ENCODE measurements at places on chromosomes 1 and 21. TPM values are rescaled to one million over a fixed set of nuclear protein-coding genes. Genes with fewer than 3 reads are reported as not detected.

DNA sequence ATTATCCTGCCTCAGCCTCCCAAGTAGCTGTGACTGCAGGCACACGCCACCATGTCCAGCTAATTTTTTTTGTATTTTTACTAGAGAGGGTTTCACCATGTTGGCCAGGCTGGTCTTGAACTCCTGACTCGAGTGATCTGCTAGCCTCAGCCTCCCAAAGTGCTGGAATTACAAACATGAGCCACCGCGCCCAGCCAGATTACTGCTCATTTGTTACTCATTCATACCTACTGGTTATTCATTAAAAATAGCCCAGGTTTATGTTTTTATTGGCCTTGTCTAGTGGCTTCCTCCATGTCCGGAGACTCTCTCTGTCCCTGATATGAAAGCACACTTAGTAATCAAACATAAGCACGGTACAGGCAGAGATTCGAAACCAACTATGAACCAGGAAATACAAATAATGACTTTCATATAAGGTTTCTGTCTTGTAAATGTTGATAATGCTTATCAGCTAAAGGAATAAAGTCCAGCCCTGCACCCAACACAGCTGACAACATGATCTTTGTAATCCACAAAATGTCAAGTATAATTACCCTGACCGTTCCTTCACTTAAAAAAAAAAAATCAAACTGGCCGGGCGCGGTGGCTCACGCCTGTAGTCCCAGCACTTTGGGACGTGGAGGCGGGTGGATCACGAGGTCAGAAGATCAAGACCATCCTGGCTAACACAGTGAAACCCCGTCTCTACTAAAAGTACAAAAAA, 50.4 kb upstream of the CXADR start:
- no peak for DNase-seq
- H3K4me3 ChIP-seq: no peak overlapping the region
- no peak overlapping the region for H3K27ac ChIP-seq
- H3K36me3 ChIP-seq: no peaks in the 10 kb centered on the region

GRCh38 chr21:45818904-45819285, 162.7 kb upstream of the COL6A1 start:
- peaks cover 21% of the 10 kb centered on the region for H3K27me3 ChIP-seq
- no peaks in the 10 kb centered on the region for H3K36me3 ChIP-seq
- no peak overlapping the region for H3K27ac ChIP-seq
- H3K4me3 ChIP-seq: no peak overlapping the region
- DNase-seq: no peak

GRCh38 chr1:78143152-78143551, 97.4 kb downstream of the GIPC2 start:
- H3K36me3 ChIP-seq: peaks cover 1% of the 10 kb centered on the region
- no peaks in the 10 kb centered on the region for H3K4me1 ChIP-seq
- no peak overlapping the region for H3K4me3 ChIP-seq
- DNase-seq: no peak
- H3K27ac ChIP-seq: no peak overlapping the region

DNA sequence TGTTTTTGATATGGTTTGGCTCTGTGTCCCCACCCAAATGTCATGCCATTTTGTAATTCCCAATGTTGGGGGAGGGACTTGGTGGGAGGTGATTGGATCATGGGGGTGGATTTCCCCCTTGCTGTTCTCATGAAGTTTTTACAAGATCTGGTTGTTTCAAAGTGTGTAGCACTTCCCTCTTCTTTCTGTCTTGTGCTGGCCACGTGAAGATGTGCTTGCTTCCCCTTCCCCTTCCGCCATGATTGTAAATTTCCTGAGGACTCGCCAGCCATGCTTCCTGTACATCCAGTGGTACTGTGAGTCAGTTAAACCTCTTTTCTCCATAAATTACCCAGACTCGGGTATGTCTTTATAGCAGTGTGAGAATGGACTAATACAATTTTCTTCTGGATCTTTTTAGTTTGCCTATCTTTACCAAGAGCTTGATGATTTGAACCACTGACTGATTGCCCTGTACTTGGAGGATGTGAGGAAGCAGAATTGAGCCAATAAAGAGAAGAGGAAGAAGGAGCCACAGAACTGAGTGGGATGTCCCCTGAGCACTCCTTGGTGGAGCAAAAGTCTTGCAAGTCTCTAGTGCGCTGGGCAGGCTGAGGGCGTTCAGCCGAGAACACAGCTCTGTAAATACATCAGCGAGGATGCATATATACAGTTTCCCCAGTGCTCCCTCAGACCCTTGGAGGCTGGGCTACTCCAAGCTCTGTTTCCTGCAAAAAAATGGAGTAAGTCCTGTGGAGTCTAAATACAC, 102.6 kb downstream of the CYYR1 start:
- H3K4me1 ChIP-seq: peaks cover 5% of the 10 kb centered on the region
- H3K27ac ChIP-seq: no peak overlapping the region
- H3K36me3 ChIP-seq: peaks cover 26% of the 10 kb centered on the region
- no peaks in the 10 kb centered on the region for H3K27me3 ChIP-seq

DNA sequence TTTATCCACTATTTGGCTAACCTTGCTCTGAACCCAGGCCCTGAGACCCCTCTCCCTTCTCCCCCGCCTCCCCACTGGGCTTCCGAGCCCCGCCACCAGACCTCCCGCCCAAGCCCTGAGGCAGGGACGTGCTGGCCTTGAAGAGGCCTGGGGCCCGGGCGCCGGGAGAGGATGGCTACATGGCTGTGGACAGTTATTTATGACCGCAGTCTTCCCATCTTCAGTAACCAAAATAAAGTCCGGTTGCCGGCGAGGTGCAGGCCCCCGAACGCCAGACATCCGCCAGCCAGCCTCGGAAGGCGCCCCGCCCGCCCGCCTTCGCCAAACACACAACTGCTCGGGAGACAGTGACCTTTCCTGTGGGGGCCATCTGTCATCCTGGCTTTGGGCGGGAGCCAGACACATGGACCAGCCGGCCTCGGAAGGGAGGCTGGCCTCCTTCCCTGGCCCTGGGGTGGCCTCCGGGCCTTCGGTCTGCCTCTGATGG, 69.0 kb downstream of the DHRS3 start:
- no peaks in the 10 kb centered on the region for H3K36me3 ChIP-seq
- no peak overlapping the region for H3K4me3 ChIP-seq
- DNase-seq: no peak
- peaks cover 8% of the 10 kb centered on the region for H3K27me3 ChIP-seq
- H3K27ac ChIP-seq: no peak overlapping the region
- peaks cover 15% of the 10 kb centered on the region for H3K4me1 ChIP-seq

DNA sequence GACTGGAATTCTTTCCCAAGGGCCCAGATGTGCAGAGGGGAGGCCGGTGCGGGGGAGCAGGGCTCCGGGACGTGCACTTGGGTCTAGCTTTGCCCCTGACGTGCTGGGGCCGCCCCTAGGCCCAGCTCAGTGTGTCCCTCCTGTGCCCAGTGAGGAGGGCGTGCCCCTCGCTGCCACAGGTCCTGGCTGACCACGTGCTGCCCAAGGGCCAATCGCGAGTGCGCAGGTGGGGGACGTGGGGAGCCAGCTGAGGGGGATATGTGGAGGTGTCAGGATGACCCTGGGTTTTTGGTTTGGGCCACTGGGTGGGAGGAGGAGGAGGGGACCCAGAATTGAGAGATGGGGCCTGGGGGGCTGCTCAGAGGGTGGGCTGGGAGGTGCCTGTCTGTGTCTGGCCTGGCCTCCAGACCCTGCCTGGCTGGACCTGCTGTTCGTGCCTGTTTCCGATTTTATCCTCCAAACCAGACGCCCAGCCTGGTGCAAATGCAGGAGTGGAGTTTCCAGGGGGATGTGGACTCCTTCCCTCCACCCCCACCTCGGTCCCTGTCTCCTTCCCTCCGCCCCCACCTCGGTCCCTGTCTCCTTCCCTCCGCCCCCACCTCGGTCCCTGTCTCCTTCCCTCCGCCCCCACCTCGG, 6.1 kb upstream of the RNF223 start:
- H3K27me3 ChIP-seq: no peaks in the 10 kb centered on the region
- peak overlapping the region; percentile 24 for H3K4me3 ChIP-seq

DNA sequence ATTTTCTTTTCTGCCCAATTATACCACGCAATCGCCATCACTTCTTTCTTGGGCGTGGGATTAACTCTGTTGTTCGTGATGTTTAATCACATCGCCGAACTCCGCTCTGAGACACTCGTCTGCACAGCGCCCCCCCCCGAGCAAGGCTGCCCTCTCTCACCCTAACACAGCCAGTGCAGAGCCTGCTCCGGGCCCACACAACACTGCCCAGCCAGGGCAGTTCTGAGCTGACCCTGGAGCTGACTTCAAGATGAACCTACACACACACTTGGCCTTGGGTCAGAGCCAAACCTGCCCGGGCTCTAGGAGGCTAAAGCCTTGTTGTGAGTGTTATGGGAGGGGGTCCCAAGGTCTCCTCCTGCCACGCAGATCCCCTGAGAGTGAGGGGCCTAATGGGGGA, 64.6 kb upstream of the LRP8 start:
- no peaks in the 10 kb centered on the region for H3K36me3 ChIP-seq
- no peak overlapping the region for H3K4me3 ChIP-seq
- no peak for DNase-seq
- H3K27ac ChIP-seq: no peak overlapping the region
- H3K4me1 ChIP-seq: no peaks in the 10 kb centered on the region

DNA sequence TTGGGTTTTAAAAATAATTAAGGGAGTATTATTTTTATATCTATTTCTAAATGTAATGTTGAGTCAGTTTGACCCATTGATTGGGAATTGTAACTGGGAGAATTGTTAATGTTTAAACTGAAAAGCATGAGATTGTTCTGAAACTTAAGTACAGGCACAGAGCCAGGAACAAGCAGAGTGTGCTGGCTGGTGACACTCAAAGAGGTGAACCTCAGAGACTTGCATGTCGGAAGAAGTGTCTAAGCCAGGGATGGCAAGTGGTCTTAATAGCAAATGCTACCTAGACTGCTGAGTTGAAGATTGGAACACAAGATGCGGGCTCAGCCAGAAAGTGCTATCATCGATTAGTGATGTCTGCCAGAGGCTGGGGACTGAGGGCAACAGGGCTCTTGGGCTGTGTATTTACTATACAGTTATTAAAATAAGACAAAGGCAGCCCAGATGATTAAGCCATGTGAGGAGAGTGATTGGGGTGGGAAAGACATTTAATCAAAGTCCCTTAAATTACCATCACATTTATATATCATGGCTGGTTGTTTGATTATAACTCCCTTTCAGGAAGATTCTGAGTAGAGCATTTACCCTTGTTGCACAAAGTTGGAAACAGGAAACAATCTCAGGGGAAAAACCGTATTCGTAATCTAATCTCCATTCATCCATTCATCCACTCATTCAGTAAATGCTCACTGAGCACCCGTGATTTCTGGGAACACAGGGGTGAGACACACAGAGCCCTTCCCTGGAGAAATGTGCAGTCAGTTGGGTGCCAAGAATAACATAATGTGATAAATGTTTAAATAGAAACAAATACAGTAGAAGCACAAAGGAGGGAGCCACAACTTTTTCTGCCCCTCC, 42.8 kb downstream of the C8A start:
- no peak overlapping the region for H3K4me3 ChIP-seq
- H3K4me1 ChIP-seq: peaks cover 11% of the 10 kb centered on the region
- no peaks in the 10 kb centered on the region for H3K36me3 ChIP-seq
- H3K27ac ChIP-seq: no peak overlapping the region
- DNase-seq: no peak
- H3K27me3 ChIP-seq: peaks cover 3% of the 10 kb centered on the region

DNA sequence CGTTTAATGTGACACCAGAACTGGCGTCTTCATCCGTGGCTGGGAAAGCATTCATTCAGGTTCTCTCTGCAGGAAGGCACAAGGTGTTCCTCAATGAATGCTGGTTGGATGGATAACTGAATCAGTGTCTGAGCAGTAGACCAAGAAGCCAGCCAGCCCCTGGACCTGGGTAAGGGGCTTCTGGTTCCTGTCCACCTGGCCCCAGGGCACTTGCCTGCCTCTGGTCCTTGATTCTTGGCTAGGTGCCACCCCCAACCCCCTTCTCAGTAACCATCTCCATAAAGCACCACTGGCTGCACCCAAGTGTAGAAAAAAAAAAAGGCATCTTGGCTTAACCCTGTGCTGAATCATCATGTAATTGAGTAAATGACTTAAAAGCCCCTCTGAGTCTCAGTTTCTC, 59.1 kb downstream of the KCND3 start:
- no peaks in the 10 kb centered on the region for H3K4me1 ChIP-seq
- no peak overlapping the region for H3K27ac ChIP-seq
- H3K27me3 ChIP-seq: peaks cover 8% of the 10 kb centered on the region
- H3K36me3 ChIP-seq: no peaks in the 10 kb centered on the region

DNA sequence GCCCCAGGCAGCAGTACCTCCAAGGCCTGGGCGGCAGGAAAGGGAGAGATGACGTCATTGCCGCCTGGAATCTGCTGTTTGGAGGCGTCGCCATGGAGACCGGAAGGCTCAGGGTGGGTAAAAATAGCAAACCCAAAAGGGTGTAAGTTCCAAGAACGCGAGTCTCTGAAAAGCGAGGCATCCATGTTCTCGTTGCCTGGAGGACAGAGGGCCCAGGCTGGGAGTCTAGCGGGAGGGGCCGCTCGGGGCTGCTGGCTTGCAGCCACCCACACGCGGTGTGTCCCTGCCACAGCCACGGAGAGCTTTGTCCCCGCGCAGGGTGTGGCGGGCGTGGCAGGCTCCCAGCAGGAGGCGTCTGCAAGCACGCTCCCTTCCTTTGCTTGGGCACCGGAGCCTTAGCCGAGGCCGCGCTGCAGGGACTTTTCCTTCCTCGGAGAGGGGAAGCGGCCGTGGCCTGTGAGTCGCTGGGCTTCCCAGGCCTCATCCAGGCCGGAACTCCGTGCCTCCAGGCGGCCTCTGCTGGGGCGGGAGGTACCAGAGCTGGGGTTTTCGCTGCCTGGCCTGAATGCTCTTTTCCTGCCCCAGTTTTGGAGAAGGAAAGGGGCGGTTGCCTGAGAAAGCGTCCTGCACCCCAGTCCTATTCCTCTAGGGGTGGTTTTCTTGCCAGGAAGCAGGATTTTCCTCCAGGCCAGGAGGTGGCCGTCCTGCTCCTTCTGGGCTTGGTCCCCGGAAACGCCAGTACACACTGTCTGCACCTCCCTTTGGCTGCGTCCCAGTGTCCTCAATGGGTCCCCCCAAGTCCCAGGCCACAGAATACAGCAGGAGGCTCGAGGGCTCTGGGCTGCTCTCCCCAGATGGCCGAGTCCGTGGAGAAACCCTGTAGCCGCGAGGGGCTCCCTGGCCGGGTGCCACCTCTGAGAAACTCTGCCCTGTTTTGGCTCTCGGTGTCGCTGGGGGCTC, 15.3 kb upstream of the SKI start:
- no peaks in the 10 kb centered on the region for H3K36me3 ChIP-seq
- peak overlapping the region; percentile 71 for H3K27ac ChIP-seq
- DNase-seq: no peak

- H3K36me3 ChIP-seq: no peaks in the 10 kb centered on the region
- no peak overlapping the region for H3K4me3 ChIP-seq
- H3K27ac ChIP-seq: no peak overlapping the region
- no peaks in the 10 kb centered on the region for H3K27me3 ChIP-seq
- peaks cover 22% of the 10 kb centered on the region for H3K4me1 ChIP-seq
- no peak for DNase-seq
Observed at GRCh38 chr1:189682591-189682990, 795.1 kb downstream of the BRINP3 start.

The PROK1 gene
- total RNA-seq: not detected

The SYT6 gene
- total RNA-seq: 1.2 TPM
